ENCODE measurements at places on chromosomes 3 and 15.
A peak's percentile ranks its signal among the peaks of the same experiment; 100 is the strongest.

DNA sequence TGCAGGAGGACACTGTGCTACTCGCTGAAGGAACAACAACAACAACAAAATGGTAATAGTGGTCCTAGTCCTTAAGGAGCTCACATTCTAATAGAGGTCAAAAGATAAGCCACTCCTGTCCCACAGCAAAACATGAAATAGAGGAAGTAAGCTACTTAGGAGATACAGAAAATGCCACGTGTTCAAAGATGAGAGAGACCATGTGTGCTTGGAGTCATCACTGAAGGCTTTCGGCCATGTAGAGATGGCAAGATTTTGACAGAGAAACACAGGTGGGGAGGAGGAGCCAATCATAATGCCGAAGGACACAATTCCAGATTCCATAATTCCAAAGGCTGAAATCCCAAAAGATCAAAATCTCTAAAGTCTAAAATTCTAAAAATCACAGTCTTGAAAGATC, 24.8 kb upstream of the RIOX2 start:
- DNase-seq = no peak

DNA sequence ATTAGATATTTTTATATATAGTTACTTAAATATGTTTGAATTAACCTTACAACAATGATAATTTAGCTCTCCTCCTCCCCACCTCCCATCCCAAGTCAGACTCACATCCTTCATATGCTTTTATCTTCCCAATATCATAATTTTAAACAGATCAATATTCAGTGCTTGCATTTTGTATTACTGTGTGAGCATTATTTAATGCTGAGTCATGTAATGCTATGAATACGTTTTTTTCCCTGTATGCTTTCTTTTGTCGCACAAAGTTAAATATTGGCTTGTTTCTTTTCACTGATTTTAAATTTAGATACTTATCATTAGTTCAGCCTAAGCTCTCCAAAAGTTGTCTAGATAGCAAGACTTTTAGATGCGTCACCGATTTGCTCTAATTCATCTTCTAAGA, 471.6 kb upstream of the SGO1 start:
- no peak for DNase-seq

DNA sequence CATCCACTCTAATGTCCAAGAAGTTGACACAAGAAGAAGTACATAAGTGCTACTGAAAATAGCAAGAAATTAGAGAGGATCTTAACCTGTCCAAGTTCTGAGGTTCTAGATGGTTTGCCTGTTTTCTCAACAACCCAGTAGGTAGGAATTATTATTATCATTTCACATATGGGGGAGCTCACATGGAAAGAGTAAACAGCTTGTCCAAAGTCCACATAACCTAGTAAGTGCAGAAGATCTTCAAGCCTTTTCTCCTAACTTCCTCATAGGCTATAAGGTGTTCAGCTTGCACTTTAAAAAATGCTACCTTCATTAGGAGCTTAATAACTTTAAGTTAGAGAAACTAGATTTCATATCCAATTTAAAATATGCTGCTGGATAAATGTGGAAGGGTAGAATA, 3.0 kb downstream of the SLC2A2 start:
- DNase-seq = no peak

GRCh38 chr3:38454884-38455638, 1.4 kb downstream of the ACVR2B start:
- DNase-seq = peak; percentile 27

- no peak for DNase-seq
These were observed 2.4 kb downstream of the CSRNP1 start for GRCh38 chr3:39150803-39151631.

DNA sequence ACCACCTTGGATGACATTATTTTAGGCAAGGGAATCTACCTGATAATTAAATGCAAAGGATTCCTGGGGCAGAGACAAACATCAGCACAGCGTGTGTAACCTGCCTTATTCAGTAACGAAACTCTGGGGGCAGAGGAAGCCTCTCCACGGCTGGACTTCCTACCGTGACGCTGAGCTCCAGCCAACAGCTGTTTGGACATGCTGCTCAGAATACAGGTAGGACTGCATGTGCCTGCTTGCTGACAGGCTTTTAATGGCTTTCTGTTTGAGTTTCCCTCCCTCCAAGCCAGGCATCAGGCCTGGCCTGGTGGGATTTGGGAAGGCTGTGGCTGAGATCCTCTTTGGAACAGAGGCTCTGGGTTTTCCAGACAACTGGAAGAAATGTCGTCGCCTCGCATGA, 150.6 kb downstream of the ADAMTS17 start:
- DNase-seq = no peak

DNA sequence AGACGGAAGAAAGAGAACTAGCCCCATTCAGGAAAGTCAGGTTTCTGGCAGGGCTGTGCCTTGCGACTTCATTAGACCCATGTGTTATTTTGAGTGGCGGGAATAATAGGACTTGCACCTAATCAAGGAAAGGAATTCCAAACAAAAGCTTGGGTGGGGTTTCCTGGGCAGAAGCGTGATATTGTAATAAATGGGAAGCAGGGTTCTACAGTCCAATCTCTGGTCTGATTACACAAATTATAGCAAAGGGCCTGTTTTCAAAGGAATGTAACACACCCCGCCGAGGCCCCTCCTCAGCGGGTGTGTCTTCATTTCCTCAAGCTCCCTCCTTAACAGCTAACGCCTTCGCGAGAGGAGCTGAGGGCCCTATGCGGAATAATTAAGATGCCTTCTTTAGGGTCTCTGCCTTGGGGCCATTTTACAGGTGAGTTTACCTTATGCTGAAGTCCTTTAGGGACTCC, 396.0 kb upstream of the C2CD4B start:
- DNase-seq = no peak

GRCh38 chr3:10160346-10160745, 4.4 kb upstream of the IRAK2 start:
- no peak for DNase-seq

DNA sequence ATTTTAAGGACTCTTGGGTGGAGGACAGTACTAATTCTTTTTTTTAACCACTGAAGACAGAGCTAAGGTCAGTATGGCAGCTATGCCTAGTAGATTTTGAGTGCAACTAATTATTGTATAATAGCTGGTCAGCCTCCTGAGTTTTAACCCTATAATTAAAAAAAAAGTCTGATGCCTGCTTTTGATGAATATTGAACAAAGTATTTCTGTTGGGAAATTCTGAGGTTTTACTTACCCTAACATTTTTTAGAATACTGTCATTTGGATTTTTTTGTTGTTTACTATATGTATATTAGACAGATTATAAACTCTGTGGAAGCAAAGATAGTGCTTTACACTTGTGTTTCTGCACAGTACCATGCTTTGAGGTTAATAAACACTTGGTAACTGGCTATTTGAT, 20.8 kb downstream of the TCF12 start:
- no peak for DNase-seq

- no peak for DNase-seq
These were observed 161.3 kb downstream of the OCA2 start for GRCh38 chr15:27937851-27938250.

DNA sequence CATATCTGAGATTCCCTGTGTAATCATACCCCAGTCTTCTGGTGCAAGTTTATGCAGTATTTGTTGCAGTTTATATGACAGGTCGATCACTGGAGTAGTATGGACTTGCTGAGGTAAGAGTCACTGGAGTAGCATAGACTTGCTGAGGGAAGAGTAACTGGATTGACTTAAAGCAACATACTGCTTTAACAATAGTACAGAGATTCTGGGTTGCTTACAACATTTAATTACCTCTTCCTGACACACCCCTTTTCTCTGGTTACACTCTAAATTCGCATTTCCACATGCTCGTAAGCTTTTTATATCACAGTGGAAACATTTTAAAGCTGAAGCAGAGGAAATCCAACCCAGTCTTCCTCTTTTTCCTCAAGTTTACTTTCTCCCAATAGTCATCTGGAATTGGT, 11.8 kb downstream of the AAGAB start:
- DNase-seq = no peak

DNA sequence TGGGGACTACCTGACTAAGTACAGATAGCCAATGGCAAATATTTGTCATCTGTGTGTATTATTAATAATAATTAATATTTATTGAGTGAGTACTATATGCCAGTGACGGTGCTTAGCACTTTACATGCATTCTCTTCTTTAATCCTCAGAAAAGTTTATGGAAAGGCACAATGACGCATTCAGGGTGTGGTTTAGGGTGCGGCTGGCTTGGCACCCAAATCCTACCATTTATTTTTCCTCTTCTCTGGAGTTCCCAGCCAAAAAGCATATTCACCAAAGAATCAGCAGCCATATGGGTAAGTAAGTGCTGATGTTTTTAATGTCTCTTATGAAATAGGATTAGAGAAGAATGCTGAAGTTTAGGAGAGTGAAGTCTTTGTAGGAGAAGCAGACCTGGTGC, 140.4 kb upstream of the TP63 start:
- DNase-seq = no peak

DNA sequence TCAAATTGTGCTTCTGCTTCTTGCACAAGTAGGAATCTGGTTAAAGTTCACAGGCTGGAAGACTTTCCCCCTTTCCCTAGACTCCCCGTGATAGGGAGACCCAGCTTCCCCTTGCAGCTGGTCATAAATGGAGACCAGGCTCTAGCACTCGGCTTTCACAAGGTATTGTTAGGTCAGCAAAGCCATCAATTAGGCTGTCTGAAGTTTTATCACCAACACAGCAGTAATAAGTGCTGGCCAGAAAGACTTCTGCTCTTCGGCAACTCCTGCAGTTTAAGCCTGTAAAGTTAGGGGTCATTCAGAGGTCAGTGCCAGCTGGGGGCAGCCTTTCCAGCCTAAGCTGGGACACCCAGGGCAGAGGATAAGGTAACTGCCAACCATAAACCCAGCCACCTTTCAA, 203.4 kb downstream of the MEIS2 start:
- DNase-seq = no peak
